Mesenchymal stem cell (in vitro differentiated cells and primary cell): ENCODE measurements at places on chromosomes 1 and 21.

DNA sequence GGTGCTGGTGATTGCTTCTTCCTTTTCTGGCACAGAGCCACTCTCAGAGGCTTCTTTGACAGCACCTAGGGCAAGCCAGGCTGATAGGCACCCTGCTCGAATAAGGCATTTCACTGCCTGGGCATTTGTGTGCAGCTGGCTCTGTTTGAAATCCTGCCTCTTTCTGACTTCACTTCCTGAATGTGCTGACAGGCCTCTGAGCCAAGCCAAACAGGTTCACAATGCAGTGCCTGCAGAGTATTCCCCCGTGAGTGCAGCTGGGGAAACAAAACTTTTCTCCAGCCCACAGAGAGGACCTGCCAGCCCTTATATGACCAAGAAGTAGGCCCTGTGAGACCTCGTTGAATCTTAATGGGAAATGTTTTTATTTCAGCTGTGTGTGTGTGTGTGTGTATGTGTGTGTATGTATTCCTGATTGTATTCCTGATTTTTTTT is 10.4 kb downstream of the JUN start:
- DNase-seq, result peak; percentile 49

DNA sequence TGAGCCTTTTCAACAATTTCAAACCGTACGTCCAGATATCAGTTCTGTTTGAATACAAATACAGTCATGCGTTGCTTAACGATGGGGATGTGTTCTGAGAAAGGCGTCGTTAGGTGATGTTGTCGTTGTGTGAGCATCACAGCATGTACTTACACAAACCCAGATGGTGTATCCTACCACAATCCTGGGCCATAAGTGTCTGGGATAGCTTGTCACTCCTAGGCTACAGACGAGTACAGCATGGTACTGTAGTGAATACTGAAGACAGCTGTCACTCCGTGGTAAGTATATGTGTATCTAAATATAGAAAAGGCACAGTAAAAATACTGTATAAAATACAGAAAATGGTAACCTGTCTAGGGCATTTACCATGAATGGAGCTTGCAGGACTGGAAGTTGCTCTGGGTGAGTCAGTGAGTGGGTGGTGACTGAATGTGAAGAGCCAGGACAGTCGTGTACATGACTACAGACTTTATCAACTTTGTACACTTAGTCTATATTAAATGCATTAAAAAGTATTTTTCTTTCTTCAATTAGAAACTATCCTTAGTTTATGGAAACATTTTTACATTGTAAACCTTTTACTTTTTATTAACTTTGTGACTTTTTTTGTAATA is 10.5 kb upstream of the OR2W3 start:
- DNase-seq, result no peak

DNA sequence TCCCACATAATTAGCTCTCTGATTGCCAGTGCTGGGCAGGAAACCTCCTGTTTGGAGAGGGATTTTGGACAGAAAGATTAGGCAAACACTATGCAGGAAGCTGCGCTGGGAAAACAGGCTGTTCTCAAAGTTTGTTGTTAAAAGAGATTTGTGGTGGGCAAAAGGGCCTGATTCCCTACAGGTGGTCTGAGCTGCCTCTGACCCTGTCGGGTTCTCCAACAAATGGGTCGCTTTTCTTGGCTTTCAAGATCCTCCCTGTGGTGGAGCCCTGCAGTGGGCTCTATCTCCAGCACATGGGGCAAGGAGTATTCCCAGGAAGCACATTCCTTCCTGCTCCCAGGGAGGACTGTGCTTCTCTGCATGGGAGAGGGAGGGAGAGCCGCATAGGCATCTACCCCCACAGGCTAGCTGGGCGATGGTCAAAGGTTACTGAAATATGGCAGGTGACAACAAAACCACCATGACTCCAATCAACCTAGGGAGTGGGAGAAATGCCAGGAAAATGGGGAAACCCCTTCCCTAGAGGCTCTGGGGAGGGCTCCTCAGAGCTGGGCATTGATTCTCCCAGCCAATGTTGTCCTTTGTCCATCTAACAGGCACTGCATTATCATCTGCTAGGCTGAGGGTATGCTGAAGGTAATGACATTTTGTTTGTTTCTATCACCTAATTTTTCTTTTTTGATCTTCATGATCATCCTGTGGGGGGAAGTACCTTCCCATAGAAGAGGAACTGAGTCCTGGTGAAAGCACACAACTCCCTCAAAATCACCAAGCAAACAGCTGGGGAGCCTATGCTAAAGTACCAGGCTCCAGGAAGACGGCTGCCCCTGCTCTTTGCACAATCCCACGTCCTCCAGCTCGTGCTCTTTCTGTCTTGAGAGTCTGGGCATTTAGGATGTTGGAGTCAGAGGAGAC is 85.3 kb downstream of the PLXNA2 start:
- DNase-seq, result no peak

DNA sequence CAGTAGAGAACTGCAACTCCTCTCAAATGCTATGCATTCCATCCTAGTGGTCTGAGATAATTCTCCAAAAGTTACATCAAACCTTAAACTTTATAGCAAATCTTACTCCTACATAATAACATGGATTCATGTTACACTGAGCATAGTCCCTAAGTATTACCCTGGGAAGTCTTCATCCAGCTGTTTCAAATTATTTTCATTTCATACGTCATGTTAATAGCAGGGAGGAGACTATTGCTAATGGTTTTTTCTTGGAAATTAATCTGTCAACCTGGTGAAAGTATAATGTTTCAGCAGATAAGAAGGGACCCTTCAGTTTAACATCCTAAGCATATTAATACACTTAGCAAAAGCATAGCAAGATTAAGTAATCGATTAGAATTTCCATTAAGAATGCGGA is 318.1 kb downstream of the USP25 start:
- no peak for DNase-seq

GRCh38 chr1:91712393-91712792 is 173.6 kb downstream of the TGFBR3 start:
- DNase-seq, result peak; percentile 24

- DNase-seq, result no peak
These were observed 1208.7 kb downstream of the BRINP3 start for GRCh38 chr1:189269011-189269410.

- peak; percentile 78 for DNase-seq
These were observed 42.0 kb downstream of the PCSK9 start for GRCh38 chr1:55081188-55081904.

DNA sequence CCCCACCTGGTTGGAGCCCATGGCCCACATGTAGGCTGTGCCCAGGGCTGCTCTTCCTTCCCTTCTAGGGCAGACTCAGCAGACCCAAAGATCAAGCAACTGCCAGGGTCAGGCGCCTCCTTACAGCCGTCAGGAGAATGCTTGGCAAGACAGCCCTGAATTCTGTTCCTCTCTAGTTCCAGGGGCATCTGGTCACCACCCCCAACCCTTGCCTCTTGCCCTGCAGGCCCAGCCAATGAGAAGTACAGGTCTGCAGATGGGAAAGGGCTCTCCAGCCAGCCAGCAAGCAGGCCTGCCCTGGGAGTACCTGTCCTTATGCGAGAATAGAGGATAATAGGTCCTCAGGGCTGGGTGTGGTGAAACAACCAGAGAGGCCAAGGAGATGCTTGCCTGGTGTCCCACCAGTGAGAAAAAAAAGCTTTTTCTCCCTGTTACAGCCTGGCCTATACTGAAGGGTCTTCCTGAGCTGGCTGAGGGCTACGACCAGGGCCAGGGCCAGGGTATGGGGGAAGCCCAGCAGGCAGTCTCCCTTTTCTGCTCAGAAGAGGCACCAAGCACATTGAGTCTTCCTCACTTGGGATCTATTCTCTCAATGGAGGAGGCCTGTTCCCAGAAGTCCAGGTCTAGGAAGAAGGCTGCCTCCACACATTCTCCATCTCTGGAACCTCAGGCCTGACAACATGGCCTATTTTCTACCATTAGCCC is 31.4 kb downstream of the NAV1 start:
- no peak for DNase-seq

GRCh38 chr1:54609301-54609921 is 13.9 kb downstream of the FAM151A start:
- no peak for DNase-seq

- DNase-seq, result peak; percentile 42
These were observed at the start of gene IFNLR1 for GRCh38 chr1:24186993-24187790. TSS of gene IFNLR1 (minus strand) at chr1:24187289. CDS start at chr1:24187248, 41 bp downstream.

GRCh38 chr1:6508154-6508815 is 16.8 kb upstream of the PLEKHG5 start:
- DNase-seq, result no peak

DNA sequence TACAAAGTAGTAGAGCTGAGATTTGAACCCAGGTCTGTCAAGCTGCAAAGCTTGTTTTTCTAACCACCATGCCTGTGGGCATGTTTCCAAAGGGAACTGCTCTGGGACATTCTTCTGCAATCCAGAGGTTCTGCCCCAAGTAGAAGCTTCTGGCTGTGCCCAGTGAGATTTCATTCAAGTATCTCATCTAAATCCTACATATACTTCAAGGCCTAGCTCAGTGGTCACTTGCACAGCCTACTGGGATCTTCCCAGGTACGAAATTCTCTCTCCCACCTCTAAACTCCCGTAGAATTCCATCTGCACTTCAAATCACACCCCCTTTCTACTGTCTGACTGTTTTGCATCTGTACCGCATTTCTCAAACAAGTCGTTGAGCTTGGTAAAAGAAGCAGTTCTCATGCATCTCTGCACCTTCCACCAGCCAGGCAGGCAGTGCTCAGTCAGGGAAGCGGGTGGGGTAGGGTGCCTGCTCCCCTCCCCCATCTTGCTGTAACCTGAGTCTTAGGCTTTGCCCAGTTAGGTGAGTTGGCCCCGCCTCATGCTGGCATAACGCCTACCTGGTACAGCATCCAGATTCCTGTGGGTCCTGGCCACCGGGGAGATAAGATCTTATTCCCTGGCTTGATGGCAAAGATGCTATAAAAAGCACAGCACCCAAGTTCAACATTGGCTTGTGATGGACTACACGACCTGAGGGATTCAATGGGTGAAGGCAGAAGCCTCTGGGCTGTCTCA is 13.5 kb downstream of the SLC9A1 start:
- DNase-seq, result no peak

DNA sequence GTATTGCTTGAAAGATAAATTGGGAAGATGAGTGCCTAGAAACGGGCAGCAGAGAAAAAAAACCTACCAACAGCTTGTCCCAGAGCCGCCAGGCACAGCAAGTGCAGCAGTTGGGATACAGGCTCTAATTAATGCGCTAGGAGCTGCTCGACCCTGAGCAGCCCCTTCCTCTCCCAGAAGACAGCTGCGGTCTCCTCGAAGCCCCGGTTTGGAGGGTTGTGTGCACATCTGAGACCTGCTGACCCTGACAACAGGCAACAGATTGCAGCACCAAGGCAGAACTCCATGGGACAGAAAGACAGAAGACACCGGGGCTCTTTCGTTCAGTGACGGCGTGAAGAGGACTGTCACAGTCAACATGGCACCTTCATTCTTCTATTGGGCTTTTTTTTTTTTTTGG is 101.4 kb downstream of the TSEN15 start:
- DNase-seq, result peak; percentile 21

DNA sequence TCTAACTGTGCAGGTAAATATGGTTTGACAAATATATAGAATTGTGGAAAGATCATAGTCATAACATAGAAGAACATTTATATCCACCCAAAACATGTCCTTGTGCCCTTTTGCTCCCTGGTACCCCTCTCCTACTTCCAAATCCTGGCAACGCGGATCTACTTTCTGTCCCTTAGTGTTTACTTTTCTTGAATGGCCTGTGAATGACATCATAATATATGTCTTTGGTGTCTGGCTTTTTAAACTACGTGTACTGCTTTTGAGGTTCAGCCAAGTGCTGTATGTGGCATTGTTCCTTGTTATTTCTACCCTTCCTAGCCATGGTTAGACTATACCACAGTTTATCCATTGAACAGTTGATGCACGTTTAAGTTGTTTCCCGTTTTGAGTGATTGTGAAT is 155.6 kb downstream of the SDCCAG8 start:
- no peak for DNase-seq

- DNase-seq, result no peak
These were observed 23.0 kb upstream of the SLC1A7 start for GRCh38 chr1:53165408-53165961.

GRCh38 chr1:184535191-184535970 is 148.6 kb downstream of the C1orf21 start:
- peak; percentile 86 for DNase-seq

- DNase-seq, result peak; percentile 94
These were observed 538 bp downstream of the ZNF672 start for GRCh38 chr1:248838357-248839167.

GRCh38 chr1:178716111-178716510 is 8.9 kb upstream of the RALGPS2 start:
- DNase-seq, result no peak

GRCh38 chr1:42176902-42177519 is 12.5 kb upstream of the GUCA2A start:
- DNase-seq, result peak; percentile 47

DNA sequence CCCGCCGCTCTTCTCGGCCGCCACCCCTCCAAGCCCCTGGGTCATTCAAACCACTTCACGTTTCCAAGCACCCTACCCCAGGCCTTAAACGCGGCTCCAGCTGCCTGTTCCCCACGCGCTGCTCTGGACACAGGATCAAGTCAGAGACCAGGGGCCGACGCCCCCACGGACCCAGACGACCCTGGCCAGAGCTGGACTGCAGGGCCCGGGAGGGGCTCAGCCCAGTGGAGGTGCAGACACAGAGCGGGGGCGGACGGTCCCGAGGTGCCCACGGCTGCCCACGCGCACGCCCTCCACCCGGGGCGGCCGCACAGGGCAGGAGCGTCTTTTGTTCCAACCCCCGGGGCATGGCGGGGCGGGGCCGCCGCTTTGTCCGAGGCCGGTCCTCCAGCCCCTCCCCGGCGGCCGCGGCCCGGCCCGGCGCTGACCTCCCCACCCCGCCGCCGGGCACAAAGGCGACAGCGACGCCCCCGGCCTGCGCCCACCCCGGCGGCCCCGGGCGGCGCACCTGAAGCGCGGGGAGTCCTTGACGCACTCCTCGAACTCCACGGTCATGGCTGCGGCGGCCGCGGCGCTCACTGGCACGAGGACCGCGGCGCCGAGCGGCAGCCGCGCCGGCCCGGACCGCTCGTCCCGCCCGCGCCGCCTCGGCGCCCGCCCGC is 338 bp downstream of the ACAP3 start:
- DNase-seq, result peak; percentile 53

DNA sequence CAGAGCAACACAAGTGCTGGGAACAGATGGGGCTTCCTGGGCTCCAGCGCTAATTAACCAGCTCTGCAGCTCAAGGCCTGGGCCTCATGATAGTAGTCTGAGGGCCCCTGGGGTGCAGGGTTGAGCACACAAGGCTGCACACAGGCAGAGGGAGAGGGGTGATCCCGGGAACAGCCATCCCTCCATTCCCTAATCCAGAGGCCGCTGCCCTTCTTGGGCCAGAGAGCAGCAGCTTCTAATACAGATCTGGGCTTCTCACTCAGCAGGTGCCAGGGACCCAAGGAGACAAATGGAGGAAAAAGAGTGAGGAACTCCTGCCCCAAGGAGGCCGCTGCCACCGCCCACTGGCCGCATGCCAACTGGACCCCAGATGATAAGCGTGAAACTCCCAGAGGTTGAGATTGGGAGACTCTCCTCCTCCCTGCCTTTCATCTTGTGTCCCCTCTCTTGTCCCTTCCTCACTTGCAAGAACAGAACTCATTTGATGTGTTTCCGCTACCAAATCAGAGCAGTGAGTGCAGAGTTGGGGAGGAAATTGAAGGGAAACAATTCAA is 58.0 kb upstream of the IFNAR2 start:
- DNase-seq, result no peak
